ENCODE measurements at places on chromosomes 4 and X. TPM values are rescaled to one million over a fixed set of nuclear protein-coding genes. Genes with fewer than 3 reads are reported as not detected.

IBSP gene
- total RNA-seq, result not detected

CENPE gene
- total RNA-seq, result 0.70 TPM

PITX2 gene
- 1.0 TPM for total RNA-seq

MAGEA6 gene
- not detected for total RNA-seq

OTUD6A gene
- not detected for total RNA-seq
